RPMI8226 (cell line): ENCODE measurements at places on chromosomes 12 and 14.

GRCh38 chr14:50957296-50957695 lies 13.0 kb upstream of the PYGL start:
- no peak for DNase-seq

DNA sequence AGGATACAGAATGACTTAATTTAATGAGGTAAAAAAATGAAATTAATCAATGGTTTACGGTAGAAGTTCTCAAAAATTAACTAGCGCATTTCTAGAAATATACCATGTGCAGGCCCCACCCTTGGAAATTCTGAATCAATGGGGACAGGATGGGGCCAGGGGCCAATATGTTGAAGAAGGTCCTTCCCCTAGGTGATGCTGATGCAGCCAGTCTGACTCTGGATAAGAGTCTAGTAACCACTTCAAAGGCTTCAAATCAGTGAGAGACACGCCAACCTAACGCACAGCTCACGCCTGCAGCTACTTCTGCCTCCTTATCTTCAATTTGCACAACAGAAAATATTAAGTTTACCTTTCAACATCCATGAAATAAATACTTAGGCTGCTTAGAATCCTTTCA lies 14.9 kb downstream of the GIT2 start:
- DNase-seq = no peak

- DNase-seq = no peak
These were observed 176.8 kb downstream of the APAF1 start for GRCh38 chr12:98821866-98822265.

DNA sequence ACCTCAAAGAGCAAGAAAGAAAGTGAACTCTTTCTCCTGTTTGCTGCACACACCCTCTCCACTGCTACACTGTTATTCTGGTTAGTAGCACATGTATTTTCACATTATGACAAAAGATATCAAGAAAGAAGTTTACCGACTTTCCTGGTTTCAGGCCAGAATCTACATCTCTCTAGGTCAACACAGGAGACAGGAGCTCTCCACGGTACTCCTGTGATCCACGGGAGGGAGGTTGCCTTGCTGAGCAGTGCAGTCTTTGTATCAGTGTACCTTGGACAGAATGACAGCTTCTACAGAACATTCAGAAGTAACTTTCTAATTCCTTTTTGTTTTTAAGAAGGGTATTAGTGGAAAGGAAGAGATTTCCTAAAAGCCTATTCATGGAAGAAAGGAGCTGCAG lies 805.6 kb downstream of the NRXN3 start:
- no peak for DNase-seq

- DNase-seq = no peak
These were observed 71.1 kb downstream of the PELI2 start for GRCh38 chr14:56189307-56189706.

GRCh38 chr12:29551812-29552211 lies 54.3 kb upstream of the OVCH1 start:
- no peak for DNase-seq

GRCh38 chr12:82954572-82954971 lies 267.9 kb downstream of the TMTC2 start:
- no peak for DNase-seq

- DNase-seq = no peak
These were observed 6.6 kb downstream of the BRF1 start for GRCh38 chr14:105294142-105294597.

DNA sequence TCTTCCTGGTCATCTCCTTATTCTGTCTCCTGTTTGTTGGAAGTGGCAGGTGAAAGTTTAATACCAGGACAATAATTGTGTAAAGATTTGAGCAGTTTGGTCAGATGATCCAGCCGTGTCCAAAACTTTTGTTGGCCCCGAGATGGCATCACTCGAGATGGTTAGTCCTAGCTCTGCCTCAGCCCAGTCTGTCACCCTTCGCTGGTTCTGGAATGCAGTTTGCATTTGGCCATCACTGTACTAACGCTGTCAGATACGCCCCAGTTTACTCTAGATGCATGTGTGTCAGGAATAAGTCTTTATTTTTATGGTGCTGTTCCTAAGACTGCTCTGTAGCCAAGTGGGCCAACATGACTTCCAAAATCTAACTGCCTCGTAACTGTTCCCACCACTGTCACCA lies 79.6 kb downstream of the MOK start:
- DNase-seq = no peak

DNA sequence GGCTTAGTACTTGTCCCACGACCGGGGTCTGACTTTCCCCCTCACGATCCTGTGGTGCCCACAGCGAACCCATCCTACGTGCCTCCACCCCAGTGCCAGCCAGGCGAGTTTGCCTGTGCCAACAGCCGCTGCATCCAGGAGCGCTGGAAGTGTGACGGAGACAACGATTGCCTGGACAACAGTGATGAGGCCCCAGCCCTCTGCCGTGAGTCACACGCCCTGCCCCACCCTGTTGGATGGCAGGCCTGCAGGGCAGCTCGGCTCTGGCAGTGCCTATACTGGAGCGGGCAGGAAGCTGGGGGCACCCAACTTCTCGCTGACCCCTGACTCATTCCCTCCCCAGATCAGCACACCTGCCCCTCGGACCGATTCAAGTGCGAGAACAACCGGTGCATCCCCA lies 18.3 kb upstream of the LRP1-AS start:
- no peak for DNase-seq

DNA sequence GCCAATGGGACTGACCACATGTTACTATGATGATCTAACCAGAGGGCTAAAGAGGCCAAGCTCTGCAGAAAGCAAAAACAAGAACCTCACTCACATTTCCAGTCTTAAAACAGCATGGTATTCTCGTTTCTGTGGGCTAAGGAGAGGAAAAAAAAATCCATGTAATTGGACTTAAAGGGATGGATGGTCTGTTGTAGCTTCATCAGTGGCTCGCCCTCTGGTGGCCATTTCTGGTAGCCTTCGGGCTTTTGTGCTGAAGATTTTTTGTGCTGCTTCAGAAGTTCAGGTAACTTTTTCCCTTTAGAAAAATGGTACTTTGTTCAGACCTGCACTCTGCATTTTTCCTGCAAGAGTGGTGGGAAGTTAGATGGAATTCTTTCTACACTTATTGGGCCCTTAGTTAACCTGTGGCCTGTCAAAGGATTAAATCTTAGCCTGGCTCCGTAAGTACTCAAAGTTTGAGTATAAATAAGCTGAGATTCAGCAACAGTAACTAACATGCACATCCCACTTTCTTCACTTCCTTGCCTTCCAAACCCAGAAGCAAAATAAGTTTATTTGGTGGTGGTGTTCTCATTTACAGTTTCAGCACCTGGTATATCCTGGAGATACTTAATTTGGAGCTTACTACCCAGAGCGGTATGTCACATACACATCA lies 22.3 kb downstream of the DCAF4 start:
- DNase-seq = peak; percentile 57

DNA sequence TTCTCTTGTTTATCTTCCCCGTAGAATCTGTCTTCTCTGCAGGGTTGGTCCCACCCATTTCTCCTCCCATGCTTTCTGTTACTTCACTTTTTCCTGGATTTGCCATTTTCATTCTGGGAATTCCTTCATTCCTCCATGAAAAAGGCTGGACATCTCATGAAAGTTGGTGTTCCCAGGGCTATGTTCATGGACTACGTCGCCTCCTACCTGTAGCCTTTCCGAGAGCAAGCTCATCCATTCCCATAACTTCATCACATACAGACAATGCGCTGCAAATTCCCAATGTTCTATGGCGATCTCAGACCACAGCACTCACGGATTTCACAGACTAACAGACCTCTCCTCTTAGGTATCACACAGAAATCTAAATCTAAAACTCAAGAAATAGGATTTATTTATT lies 217.1 kb downstream of the EXOC5 start:
- DNase-seq = no peak

DNA sequence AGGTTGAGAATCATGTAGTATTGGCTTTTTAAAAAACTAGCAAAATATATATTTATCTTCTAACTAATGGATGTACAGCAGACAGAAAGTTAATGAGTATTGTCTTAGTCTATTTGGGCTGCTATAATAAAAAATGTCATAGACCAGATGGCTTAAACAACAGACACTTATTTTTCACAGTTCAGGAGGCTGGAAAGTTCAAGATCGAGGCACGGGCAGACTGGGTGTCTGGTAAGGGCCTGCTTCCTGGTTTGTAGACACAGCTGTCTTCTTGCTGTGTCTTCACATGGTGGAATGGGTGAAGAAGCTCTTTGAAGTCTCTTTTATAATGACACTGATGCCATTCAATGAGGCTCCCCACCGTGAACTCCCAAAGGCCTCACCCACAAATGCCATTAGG lies 70.1 kb upstream of the KRR1 start:
- DNase-seq = no peak

- no peak for DNase-seq
These were observed 40.3 kb upstream of the NUAK1 start for GRCh38 chr12:106179086-106179485.

- no peak for DNase-seq
These were observed 250.4 kb downstream of the CHST11 start for GRCh38 chr12:104707194-104707593.

- no peak for DNase-seq
These were observed 3.5 kb downstream of the IRF9 start for GRCh38 chr14:24164518-24164991.

DNA sequence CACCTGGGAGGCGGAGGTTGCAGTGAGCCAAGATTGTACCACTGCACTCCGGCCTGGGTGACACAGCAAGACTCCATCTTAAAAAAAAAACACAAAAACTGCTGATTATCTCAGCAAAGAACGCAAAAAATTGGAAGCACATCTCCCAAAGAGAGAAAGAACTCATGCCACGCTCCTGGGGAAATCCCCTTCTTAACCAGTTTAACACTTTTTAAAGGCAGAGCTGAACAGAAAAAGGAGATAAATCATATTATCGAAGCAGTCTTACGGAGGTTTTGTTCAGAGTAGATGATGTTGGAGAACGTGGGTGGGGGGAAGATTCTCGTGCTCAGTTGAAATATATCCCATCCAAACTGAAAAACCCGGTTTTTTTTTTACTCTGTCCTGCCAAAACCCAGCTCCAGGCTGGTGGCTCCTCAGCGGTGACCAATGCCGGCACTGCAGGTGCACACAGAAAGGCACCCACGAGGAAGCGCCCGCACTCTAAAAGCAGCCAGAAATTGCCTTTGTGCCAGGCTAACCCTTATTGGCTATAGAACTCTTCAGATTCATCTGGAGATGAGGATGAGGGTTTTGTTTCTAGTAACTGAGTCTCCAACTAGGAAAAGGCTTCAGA lies 100.2 kb upstream of the PARP11 start:
- no peak for DNase-seq

DNA sequence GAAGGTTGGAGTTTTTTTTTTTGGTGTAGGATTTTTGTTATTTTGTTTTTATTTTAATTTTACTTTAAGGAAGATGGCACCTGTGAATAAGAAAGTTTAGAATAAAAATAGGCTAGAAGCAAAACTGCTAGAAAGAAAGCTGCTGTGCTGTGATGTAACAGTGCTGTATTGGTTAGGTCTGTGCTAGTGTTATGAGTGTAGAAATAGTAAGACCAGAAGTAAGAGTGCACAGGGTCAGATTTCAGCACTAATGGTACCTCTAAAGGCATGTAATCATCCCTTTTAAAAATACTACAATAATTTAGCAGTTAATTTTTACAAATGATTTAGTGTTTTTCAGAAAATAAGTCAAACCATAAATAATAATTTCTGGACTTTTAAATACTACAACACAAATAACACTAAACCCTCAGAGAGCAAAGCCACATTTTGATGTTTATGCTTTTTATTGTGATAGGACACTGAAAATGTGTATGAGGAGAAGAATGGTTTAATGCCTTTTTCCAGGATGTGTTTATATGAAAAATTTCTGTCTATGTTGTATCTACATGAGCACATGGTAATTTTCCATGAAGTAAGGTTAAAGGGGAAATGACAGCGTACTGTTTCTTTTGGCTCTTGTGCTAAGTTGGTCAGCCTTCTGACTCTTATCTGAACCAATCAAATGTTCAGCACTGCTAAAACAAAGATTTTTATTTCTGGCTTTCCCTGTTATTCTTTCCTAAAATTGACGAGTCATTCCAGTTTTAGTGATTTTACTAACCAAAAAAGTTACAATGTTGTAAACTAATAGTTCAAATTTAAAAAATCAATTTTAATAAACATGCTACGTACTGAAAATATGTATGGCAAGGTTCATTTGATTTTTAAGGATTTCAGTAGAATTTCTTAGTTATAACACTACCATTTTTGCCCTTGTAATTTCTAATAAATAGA lies 96.1 kb downstream of the PPHLN1 start:
- DNase-seq = no peak

DNA sequence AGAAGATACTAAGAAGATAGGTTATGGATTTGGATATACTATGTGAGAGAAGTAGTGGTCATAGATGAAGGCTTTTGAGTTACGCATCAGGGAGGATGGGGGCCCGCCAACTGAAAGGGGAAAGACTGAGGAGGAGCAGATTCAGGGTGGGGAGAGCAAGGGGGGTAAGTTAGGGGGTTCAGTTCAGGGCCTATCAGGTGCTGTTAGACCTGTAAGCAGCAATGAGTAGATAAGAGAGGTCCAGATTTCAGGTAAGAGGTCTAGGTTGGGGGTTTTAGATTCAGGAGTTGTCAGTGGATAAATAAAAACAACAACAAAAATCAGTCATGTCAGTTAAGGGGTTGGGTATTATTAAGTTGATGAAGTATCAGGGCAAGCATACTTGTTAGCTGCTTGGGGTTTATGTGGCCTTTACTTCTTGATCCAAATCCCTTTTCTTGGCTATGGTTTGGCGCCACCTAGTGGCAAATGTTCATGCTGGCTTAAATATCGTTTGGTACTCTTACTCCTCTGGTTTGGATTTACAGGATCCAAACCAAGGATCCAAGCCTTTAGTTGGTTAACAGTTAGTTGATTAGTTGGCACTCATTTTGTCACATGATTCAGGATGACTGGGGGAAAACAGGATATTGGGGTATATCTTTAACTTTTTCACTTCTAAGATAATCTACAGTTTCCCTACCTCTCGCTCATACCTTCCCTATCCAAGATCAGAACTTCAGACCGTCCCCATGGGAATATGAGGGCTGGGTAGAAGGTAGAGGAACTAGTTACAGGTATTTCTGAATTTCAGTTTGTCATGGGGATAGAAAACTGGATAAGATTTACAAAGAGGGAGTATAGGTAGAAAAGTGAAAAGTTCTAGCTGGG lies 65.1 kb downstream of the PCNX1 start:
- DNase-seq = peak; percentile 73

DNA sequence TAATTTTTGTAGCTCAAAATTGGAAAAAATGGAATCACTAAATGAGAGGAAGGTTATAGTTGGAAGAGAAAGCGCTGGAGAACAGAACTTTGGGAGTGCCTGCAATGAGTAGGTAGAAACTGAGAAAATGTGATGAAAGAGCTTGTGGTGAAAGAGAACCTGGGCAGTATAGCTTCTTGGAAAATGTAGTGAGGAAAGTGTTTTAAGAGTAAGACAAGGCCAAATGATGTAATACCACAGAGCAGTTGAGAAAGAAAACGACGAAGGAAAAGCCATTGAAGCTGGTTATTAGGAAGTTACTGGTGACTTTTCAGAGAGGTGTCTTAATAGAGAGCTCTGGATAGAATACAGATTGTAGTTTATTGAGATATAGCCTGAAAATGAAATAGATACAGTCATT lies 255.3 kb downstream of the AEBP2 start:
- DNase-seq = no peak

GRCh38 chr14:98937021-98937420 lies 335.0 kb downstream of the BCL11B start:
- DNase-seq = no peak
